ENCODE measurements at places on chromosomes 6 and 20.

DNA sequence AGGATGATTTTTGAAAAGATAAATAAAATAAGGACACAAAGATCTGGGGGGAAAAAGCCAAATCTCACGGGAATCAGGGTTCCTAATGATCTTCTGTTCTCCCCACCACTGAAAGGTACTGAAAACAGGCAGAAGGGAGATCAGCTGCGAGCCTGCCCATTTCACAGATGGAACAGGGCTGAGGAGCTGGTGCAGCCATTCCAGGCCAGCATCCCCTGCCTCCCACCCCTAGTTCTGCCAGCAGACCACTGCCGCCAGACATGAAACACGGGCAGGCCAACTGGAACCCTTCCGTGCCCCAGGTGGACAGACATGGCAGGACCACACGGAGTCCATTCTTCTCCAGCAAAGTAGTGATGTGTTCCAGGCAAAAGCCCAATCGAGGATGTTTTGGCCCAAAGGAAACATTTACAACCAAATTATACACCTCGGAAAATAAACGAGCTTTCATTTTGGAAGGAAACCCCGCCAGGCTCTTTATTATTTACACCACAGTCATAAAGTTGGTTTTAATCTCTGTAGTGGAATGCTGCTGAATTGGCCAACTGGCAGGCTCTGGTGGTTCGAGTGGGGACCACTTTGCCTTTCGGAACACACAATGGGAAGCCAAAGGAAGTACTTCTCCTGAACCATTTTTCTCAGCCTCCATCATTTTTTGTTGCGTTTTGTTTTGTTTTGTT is 28.2 kb downstream of the ISM1 start:
- DNase-seq = no peak

GRCh38 chr6:52346503-52346902 is 15.4 kb upstream of the PAQR8 start:
- DNase-seq = no peak

DNA sequence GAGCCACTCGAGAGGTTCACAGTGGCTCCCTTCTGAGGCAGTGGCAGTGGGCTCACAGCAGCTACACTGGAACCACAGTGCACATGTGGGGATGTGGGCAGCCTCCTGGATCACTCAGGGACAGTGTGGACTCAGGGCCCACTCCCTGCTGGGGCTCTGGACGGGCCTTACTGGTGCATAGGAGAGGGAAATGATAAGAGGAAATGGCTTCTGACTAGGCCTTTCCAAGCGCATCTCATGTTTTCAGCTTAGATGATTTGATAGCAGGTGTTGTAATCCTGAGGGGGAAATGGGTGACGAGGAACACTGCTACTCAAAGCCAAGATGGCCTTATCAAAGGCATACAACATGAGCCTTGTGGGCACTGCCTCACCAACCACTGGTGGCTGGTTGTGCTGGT is 44.0 kb downstream of the PANK2 start:
- no peak for DNase-seq

DNA sequence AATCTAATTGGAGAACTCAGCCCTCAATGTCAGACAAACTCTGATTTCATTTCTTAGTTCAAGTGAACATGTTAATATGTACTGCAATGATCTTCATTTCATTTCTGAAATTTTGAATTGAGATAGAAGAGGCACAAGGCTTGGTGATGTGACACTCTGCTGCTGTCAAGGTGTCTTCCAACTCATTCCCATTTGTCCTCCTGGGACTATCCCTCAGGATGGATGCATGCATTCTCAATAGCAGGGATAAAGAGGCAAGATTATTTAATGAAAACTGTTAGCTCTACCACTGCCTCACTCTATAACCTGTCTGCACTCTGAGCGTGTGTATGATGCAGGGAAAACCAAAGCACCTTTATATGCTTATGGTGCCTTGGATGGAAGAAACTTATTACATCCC is 78.7 kb downstream of the PLCB1 start:
- DNase-seq = no peak

DNA sequence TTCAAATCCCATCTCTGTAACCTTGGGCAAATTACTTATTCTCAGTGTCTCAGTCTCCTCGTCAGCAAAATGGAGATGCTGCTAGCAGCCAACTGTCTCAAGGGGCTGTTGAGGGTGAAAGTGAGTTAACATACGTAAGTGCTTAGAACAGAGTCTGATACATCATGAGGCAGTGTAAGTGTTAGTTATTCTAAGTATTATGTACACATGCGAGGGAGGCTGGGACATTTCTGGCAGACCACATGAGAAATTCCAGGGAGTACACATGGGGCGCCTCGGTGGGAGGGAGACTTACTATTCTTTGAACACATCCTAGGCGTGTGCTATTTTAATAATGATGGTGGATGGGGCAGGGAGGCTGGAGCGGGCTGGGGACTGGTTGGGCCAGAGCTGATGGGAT is 99.1 kb downstream of the DLGAP4 start:
- DNase-seq = no peak

All from T-cell (primary cell).